ENCODE measurements at places on chromosomes 4 and X.
A peak's percentile ranks its signal among the peaks of the same experiment; 100 is the strongest.

DNA sequence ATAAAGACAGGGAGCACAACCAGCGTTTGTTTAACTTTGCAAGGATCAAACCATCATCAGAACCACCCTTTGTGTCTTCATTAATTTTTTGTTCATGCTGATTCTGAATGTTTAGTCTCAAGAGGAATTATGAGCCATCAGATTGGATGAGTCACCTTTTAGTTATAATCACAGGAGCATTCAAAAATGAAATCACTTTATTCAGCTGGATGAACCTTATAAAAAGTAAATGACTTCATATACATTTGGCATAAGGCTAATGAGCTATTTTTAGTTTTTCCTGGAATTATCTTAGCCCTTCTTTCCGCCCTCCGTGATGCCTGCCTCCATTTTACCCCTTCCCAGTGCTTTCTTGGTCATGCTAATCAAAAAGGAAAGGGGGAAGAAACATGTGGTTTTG, 103.6 kb downstream of the SORBS2 start:
- DNase-seq = peak; percentile 58

DNA sequence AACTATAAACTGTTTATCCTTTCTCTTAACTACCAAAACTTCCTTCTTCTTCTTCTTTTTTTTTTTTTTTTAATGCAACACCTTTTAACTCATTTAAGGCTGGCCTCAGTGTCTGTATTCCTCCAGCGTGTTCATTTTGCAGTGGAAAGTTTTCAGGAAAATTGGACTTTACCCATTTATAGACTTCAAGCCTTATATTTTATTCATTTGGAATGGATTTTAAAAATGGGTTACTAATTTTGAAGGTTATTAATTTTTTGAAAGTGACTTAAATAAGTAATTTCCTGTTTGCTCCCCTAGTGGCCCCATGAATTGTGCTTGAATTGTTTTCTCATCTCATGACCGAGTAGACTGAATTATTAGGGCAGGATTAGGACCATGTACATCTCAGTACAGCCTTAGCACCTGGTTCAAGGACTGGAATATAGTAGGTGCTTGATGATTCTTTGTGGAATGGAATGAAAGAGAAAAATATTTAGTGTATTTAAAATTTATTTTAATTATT, 282.7 kb downstream of the ANKRD50 start:
- peak; percentile 34 for DNase-seq

GRCh38 chr4:147975933-147976928, 244.3 kb downstream of the ARHGAP10 start:
- DNase-seq = peak; percentile 42

- no peak for DNase-seq
Measured at GRCh38 chr4:82642331-82642730, 80.5 kb upstream of the TMEM150C start.

DNA sequence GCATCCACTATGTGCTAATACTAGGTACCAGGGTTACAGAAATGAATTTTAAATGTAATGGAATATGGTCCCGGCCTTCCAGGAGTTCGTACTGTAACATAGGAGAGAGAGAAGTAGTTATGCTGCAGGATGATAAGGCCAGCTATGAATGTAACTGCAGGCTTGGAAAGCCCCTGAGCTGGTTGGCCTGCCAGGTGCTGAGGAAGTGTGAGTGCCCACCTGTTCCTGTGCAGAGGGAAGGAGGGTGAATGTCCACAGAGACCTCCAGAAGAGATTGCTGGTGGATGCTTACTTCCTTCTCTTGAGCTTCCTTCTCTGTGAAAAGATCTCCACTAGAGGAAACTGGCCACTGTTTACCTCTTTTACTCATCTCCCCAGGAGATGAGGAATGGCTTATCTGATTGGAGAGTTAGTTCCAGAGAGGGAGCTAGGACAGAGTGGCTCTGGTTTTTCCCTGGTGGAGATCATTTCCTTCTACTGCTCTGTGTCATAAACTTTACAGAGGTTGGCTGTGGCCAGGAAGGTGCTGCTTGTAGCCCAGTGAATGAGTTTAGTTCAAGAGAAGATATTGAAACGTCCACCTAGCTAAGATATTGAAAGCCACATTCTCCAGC, 114.0 kb upstream of the LNX1 start:
- no peak for DNase-seq

GRCh38 chr4:164931551-164932324, 45.7 kb downstream of the TRIM61 start:
- no peak for DNase-seq

GRCh38 chrX:56795309-56795868, 66.3 kb downstream of the NBDY start:
- no peak for DNase-seq

- no peak for DNase-seq
Measured at GRCh38 chr4:27011401-27011800, 150.8 kb downstream of the STIM2 start.

DNA sequence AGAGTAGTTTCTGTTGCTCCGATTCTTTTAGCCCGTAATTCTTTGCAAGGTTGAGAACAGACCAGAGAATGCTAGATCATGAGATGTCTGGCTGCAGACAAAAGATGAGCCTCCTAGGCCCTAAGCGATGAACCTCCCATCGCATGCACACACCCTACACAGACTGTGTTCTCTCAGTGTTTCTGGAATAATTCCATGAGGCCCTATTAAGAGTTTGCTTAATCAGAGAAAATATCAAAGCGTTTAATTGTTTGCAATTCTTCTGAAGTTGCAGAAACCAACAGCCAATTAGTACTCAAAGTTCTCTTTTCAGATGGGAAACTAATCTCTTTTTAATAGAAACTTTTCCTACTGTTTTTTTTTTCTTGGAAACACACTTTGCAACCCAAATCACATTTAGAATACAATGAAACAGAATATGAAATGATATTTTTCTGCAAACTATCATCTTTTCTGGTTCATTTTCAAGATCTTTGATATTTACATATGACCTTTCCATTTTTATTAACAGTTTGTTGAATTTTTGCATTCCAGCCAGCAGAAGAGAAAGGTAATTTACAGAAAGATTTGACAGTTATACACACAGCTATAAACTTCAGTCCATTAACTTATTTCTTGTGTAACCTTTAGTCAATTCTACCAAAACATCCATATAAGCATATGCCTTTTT, 1525.6 kb downstream of the ARAP2 start:
- no peak for DNase-seq

- DNase-seq = no peak
Measured at GRCh38 chr4:37132351-37132974, 112.1 kb upstream of the NWD2 start.

DNA sequence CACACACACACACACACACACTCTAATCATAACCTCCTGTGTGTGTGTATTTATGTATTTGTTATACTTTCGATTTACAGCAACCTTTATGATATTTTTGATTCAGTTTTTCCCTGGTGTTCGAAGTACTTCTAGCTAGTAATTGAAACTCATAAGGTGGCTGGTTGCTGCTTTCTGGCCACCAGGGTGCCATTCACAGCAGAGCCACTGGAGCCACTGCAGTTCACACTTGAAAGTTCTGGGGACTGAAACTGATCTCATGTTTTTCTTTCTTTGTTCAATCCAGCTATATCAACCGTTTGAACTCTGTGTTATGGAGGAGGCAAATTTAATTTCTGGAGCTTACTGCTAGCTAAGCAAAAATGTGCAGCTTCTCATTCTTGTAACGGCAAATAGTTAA, 419.4 kb downstream of the ADGRL3 start:
- DNase-seq = no peak

GRCh38 chr4:99052902-99053301, 35.7 kb downstream of the ADH5 start:
- no peak for DNase-seq

DNA sequence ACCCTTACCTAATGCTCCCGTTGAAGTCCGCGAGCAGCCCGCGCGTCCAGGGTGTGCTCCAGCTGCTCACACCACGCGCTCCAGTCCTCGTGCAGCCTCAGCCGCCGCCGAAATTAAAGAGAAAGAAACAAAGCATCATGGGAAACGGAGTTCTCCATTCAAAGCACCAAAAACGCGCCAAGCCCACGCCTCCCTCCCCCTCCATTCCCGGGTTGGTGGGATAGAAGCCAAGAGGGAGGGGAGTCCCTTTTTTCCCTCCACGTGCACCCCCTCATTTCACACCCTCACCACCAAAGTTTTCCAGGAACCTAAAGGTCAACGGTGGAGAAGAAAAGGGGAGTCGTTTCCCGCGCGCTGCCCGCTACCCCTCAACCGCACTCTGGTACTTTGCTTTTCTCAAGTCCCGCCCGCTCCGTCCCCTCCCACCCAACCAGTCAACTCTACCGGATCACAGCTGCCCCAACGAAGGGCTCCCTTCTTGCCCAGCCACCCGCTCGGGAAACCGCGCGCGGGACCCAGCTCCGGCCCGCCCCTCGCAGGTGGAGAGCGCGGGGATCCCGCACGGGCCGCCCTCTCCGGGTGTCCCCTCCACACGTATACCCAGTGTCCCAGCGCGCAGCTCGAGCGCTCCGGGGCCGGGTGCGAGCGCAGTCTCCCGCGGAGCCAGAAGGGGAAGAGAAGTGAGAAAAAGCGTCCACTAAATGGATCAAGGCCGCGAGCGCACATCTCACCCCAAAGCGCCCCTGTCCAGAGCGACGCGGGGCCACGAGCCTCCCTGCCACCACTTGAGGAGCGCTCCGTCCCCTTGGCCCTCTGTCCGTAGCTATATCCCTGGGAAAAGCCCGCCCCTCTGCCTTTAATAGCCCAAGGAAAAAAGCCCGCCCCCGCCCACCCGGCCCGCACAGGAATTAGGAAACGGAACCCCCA, 65.1 kb upstream of the CCDC160 start:
- peak; percentile 7 for DNase-seq

GRCh38 chr4:91630054-91630453, 673.7 kb upstream of the GRID2 start:
- DNase-seq = no peak

- DNase-seq = no peak
Measured at GRCh38 chr4:11685481-11685880, 256.8 kb upstream of the HS3ST1 start.

DNA sequence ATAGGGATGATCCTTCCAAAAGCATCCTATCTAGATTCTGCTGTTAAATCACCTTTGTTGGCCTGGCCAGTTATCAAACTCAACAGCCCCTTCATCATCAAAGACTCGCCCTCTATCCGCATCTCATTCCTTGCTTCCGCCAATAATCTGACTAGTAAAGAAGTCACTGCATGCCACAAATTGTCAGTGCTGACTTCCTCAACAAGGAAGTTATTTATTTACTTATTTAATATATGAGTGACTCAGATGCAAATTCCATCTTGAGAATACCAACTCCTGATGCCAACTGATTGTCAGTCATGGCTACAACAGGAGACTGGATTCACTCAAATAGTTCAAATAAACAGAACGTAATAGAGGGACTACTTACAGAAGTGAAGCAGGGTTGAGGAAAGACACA, 283.8 kb downstream of the TRIML1 start:
- no peak for DNase-seq

DNA sequence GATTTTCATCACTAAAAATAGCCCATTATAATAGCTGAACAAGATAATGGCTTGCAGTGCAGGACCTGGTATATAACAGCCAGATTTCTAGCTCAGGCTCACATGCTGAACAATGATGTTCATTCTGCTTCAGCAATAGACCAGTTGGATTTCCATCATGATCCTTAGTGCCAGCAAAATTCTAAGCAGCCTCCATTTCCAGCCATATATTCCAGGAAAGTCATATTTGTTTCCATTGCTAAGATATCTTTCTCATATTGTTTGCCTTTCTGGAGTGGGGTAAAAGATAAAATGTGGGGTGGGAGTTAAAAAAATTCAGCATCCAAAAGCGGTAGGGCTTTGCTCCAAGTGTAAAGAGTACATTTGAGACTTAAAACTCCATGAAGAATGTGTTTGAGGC, 2344.1 kb downstream of the PCDH7 start:
- DNase-seq = no peak

GRCh38 chr4:170589597-170590191, 499.9 kb upstream of the AADAT start:
- peak; percentile 22 for DNase-seq

GRCh38 chrX:73977542-73978169, 326.3 kb upstream of the ZCCHC13 start:
- no peak for DNase-seq

- DNase-seq = no peak
Measured at GRCh38 chrX:18272222-18272621, 51.5 kb upstream of the BEND2 start.

DNA sequence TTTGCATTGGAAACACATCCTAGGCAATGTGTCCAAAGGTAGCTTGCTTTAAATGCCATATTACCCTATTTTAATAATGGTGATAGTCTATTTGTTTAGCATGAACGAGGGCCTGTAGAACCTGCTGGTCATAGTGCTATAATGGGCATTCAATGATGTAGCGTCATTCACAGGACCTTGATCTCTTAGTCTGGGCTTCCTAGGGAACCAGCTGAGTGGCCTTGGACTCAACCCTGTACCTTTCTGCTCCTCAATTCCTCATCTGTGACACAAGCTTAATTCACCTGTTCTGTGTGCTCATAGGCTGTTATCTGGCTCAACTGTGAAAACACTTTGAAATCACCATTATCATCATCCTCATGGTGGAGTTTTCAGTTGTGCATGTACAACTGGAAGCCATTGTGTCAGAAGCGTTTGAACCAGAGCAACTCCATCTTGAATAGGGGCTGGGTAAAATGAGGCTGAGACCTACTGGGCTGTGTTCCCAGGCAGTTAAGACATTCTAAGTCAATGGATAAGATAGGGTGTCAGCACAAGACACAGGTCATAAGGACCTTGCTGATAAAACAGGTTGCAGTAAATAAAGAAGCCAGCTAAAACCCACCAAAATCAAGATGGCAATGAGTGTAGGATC, 346.8 kb upstream of the KLF3 start:
- DNase-seq = no peak

GRCh38 chr4:13642170-13642950, 14.8 kb upstream of the BOD1L1 start:
- DNase-seq = peak; percentile 52

- DNase-seq = peak; percentile 2
Measured at GRCh38 chrX:109997786-109998452, 5.0 kb upstream of the TMEM164 start.

DNA sequence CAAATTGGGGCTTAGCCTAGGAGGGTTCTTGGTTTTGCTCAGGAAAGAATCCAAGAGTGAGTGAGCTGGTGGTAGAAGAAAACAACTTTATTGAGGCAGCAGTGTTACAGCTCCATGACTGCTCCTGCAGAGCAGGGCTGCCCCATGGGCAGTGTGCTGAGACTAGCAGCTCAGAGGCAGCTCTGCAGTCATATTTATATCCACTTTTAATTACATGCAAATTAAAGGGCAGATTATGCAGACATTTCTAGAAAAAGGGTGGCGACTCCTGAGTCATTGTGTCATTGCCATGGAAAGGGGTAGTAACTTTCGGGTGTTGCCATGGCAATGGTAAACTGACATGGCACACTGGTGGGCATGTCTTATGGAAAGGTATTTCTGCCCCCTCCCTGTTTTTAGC, 202.2 kb downstream of the CLCN4 start:
- DNase-seq = no peak

DNA sequence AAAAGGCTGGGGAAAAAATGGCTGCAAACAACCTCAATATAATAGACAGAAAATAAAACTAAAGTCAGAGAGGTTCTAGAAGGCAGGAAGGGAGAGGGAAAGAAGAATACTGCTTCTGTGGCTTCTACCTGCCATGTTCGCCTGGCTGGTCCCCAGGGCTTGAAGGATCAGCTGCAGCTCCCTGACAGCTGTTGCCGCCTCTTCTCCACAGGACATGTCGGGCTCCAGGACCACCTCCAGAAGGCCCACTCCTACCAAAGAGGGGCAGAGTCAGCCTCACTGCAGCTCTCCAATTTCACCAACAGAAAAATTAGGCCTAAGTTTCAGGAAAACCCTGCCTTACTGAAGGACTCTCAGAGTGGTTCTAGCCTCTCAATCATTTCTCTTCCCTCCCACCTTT, 44.9 kb downstream of the GATB start:
- DNase-seq = no peak

Measured in fibroblast of pulmonary artery (primary cell).